ENCODE measurements at places on chromosomes 7 and 10.

GRCh38 chr10:132418527-132419416, 21.8 kb downstream of the PWWP2B start:
- no peak for DNase-seq

- DNase-seq: no peak
Observed at GRCh38 chr7:65983965-65984658, 2.1 kb upstream of the GUSB start.

- DNase-seq: no peak
Observed at GRCh38 chr7:5526100-5526905, 102.7 kb upstream of the TNRC18 start.

- DNase-seq: no peak
Observed at GRCh38 chr10:59872892-59873463, 33.4 kb downstream of the CCDC6 start.

- DNase-seq: no peak
Observed at GRCh38 chr10:13917791-13918190, 331.0 kb downstream of the PRPF18 start.

- DNase-seq: no peak
Observed at GRCh38 chr10:94425942-94426341, 23.6 kb downstream of the TBC1D12 start.

- no peak for DNase-seq
Observed at GRCh38 chr10:42809676-42810075, 27.1 kb downstream of the BMS1 start.

DNA sequence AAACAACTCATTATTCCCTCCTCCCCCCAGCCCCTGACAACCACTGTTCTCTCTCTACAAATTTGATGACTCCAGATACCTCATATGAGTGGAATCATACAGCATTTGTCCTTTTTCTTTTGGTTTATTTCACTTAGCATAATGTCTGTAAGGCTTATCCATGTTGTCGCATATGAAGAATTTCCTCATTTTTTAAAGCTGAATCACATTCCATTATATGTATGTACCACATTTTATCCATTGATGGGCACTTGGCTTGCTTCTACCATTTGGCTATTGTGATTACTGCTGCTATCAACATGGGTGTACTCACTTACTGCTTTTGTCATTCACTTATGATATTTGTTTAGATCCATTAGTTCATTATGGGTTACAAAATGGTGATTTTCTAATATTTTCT, 112.8 kb downstream of the BUB3 start:
- DNase-seq: no peak

DNA sequence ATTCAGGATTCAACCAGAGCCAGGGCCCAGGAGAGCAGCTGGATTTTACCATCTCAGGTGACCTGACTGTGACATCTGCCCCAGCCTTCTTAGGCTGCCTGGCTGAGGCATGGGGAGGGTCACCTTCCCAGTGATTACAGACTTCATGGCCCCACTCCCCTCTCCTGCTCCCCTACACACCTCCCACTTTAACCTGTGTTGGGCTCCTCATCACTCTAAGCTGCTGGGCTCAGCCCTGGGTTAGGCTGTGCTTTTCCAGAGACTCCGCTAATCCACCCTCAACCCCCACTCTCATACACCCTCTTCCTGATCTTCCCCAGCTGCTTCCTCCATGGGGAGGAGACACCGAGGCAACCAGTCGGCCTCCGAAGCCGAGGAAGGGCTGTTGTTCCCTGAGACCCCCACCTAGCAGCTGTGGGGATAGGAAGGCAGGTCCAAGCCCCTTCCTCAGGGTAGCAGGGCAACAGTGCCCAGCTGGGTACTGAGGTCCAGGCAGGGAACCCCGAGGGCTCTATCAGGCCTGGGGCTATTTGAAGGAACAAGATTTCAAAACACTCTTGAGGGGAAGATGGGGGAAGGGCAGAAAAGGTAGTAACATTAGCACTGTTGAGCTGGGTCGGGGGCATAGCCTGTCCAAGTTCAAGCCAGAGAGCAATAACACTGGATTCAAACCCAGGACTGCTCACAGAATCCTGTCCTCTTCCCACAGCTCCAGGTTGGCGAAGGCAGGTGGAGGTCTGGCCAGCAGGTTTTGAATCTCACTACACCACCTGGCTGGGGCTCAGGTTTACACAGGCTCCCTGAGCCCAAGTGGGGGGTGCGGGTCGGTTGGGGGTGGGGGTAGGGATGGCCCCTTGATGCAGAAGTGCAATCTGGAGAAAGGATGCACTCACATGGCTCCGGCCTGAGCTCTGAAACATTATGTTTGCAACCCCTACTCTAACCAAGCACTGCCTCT, 1.8 kb downstream of the IMPDH1 start:
- DNase-seq: no peak

DNA sequence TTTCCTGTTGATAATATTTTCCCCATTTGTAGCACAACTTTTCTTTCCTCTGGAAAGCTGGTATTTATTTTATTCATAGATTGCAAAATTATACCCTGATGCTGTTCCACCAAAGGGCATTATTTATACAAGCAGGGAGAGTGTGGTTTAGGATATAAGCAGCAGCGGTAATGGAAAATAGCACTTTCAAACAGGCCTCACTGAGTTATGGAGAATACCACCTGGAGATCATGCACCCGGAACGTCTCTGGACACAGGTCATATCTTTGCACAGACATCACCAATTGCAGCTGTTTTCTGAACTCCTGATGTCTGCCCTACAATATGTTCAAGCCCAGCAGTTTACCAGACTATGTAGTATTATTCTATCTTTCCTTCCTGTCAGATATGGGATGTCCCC, 2.0 kb upstream of the CALD1 start:
- DNase-seq: no peak

GRCh38 chr10:119306514-119306951, 99.2 kb downstream of the GRK5 start:
- no peak for DNase-seq

DNA sequence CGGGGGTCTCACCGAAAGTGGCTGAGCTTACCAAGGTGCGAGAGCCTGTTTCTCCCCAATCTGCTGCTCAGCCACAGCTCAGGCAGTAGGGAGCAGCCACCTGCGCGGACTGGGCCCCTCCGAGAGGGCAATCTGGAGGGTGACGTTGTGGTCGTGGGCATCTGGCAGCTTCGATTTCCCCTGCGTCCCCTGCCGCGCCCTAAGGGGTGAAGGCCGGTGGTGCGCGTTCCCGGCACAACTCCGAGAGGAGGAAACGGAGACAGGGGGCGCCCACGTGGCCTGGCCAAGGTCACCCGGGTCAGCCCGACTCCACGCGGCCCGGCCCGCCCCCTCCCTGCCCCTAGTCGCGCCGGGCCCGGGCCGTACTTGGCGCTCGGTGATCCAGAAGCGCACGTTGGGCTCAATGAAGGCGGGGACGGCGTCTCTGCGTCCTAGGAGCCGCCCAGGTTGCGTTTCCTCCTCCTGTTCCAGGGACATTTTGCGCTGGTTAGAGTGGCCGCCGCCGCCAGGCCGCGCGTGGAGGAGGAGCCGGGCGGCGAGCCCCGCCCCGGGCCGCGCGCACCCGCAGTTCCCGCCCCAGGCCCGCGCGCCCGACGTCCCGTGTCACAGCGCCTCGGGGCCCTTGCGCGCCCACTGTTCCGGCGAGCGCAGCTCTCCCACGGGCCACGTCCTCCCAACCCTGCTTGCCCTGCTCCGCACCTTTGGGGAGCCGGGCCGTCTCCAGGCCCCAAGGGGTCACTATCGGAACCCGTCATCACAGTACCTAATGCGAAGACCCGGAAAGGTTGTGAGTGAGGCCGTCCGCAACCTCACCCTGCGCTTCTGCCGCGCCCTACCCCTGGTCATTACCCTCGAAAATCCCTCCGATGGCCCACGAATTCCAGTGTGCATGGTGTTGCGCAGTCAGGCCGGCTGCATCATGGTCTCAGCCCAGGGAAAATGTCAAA, at the start of gene SFXN4:
Gene SFXN4, minus strand, starts transcription at position 544 of the 947 bp plus-strand sequence. Its CDS starts 67 bp downstream, at position 477.
- peak; percentile 80 for DNase-seq

DNA sequence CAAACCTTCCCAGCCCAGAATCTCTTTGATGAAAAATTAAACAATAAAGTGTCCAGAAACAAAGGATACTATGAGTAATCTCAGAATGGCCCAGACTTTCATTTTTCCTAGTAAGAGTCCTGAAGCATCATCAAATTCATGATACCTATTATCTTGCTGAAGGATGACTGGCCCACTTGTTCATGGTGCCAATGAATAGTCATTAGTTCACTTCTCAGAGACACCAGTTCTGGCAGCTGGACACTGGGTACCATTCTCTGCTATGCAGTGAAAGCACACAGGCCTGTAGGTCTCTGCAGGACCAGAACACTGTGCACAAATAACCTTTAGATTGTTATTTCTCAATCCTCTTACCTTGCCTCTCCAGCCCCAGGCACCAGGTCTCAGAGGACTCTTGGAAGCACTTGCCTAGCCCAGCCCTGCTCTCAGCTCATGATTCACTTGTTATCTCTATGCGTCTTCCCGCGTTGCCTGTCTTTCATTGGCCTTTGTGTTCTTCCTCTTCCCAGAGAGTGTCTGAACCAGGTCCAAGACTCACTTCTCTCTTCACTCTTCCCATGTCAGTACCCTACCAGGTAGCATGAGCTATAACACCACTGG, 98.1 kb upstream of the AGBL3 start:
- DNase-seq: no peak

DNA sequence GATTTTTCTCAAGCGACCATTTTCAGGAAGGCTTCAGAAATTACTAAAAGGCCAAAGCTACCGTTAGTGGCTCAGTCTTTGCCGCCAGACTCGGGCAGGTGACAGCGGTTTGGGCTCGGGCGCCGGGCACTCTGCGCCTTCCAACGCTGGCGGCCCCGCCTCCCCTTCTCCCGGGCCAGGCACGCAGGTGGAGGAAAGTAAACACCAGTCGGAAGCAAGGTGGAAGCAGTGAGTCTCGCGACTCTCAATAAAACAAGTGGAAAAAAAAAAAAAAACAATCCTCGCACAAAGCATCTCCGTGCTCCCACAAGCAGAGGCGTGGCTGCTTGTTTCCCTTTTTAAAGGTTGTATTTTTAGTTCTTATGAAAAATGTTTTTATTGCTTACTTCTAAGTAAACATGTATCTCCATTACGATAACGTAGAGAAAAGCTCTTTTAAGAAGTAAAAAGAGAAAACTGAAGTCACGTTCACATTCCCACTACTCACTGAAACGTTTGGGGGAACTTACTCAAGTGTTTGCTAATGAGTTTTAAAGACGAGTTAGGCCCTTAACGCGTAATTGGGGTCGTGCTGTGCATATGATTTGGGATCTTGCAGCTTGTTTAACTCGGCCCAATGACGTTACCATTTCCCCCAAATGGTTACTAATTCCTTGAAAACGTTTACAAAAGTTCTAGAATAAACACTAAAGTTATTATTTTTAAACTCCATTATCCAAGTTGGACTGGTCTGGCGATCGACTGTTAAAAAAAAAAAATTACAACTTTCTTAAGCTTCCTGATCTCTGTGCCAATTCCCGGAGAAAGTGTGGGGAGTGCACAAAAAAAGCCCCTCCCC, 864 bp downstream of the CDCA7L start:
- peak; percentile 50 for DNase-seq

DNA sequence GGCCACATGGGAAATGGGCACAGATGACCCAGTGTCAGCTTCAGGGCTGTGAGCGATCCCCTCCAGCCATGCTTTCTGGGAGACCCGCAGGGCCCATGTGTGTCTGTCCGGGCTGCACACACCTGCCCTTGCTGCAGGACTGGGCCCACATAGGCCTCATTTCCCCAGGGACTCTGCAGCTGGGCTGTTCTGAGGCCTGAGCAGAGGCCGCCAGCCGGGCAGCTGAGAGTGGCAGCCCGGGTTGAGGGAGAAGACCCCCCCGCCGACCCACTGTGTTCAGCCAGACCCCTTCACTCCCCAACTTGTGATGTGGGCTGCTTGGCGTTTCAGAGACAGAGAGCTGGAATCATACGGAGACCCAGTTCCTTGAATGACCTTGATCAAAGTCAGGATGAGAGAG, 50.1 kb upstream of the DPYSL4 start:
- no peak for DNase-seq

DNA sequence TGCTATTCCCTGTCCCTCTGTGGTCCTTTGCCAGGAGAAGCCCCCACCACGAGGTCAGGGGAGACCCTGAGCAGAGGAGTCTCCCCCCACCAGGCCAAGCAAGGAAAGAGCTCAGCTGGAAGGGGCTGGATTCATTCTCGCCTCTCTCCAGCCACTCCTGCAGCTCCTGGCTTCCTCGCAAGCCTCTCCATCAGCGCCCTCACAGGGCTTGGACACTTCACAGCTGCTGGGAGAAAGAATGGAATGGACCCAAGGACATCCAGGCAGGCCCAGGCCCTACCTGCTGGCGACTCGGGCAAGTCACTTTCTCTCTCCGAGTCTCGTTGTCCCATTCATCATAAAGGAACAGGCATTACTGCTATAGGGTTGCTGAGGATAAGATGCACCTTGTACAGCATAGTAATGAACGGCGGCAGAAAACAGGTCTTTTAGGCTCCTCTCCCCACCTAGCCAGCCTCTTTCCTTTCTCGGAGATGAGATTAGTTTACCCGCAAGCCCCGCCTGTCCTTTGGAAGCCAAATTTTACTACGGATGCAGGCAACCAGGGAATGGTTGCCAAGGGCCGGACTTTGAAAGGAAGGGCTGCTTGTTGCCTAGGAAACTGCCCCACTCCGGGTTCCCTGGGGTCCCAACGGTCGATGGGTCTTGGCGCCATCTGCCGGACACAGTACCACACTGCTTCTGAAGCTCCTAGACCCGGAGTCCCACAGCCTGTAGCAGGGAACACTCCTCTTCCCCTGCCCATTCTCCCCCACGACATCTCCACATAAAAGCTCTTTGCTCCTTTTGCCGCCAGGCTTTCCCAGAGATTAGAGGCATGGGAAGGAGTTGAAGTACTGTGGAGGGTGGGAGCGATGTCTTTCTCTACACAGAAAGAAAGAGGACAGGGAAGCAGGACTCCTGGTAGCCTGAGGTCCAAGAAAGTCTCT, 22.3 kb downstream of the IMPDH1 start:
- peak; percentile 70 for DNase-seq

- DNase-seq: no peak
Observed at GRCh38 chr7:31068006-31068675, 16.0 kb downstream of the ADCYAP1R1 start.

DNA sequence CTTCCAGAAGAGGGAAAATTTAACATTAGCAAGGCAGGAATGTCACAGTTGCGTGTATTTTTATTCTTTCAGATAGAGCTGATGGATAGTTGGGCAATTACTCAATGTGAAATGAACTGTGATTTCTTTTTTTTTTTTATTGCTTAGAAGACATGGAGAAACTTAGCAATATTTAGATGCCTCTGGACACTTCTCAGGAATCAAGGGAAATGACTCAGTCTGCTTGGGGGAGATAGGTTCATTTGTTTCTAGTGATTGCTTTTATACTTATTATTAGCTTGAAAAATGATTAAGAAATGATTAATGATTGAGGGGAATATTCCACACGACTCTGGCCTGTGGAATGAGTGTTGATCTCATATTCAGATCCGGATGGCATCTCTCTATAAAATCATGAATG, 33.1 kb upstream of the TBX20 start:
- no peak for DNase-seq

DNA sequence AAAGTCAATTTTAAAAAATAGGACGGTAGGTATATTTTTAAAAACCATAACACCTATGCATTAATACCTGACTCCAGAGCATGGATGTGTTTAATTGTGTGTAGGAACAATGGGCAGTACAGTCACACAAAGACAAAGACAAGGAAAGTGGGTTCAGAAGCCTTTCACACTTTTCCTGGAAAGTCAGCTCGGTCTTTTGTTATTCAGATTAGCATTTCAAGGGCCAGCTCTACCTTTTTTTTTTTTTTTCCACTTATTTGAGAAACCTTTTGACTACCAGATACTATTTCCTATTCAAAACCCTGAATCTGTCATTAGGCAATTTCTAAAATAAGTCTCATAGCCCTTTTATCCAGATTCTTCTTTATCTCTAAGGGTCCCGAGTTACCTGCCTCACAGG, 401.9 kb downstream of the PARD3 start:
- no peak for DNase-seq

All from globus pallidus (tissue), 1 donor.